ENCODE measurements at places on chromosomes 13 and 19.

DNA sequence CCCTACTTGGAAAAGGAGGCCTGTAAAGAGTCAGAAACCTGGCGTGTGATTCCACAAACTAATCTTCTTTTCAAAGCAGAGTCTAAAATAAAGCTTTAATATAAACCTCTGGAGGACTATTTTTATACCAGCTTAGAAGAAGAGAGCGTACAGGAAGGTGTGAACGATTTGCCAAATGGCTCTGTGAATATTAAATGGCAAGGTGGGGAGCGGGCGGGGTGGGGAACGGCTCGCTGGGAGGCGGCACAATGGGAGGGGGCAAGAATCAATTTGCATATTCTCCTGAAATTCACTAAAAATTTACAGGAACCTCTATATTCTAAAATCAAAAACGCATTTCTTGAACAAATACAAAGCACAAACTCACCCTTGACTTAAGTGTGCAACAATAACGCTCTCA, 982 bp downstream of the ZNF780B start:
- DNase-seq = no peak

DNA sequence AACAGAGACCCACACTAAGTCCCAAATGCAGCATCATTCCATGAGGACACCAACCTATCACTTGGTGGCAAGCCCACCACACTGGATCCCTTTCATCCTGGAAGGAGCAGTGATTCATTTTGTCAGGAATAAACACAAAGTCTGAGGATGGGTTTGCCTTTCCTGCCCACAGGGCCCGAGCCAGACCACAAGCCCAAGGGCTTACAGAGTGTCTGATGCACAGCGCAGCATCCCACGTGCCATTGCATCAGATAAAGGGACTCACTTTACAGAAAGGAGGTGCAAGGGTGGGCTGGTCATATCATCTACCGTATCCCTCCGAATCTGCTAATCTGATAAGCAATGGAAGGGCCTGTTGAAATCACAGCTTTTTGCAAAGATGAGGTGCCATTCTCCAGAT, 12.2 kb upstream of the KCTD15 start:
- DNase-seq = no peak

DNA sequence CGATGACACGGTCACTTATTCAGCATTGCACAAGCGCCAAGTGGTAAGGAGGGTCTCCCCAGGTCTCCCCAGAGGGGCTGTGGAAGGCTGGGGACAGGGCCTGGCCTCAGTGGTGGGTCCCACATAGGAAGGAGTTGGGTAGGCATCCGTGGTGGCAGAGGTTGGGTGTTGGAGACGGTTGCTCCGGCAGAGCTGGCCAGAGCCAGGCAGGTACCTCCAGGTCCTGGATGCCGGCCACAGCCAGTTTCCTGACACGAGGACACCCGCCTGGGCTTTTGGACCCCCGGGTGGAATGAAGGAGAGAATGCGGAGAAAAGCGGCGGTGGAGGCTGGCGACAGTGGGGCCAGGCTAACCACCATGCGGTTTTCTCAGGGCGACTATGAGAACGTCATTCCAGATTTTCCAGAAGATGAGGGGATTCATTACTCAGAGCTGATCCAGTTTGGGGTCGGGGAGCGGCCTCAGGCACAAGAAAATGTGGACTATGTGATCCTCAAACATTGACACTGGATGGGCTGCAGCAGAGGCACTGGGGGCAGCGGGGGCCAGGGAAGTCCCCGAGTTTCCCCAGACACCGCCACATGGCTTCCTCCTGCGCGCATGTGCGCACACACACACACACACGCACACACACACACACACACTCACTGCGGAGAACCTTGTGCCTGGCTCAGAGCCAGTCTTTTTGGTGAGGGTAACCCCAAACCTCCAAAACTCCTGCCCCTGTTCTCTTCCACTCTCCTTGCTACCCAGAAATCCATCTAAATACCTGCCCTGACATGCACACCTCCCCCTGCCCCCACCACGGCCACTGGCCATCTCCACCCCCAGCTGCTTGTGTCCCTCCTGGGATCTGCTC, 1.3 kb upstream of the FFAR1 start:
- no peak for DNase-seq

- DNase-seq = no peak
Observed at GRCh38 chr13:79312340-79312855, 93.7 kb downstream of the RBM26 start.

DNA sequence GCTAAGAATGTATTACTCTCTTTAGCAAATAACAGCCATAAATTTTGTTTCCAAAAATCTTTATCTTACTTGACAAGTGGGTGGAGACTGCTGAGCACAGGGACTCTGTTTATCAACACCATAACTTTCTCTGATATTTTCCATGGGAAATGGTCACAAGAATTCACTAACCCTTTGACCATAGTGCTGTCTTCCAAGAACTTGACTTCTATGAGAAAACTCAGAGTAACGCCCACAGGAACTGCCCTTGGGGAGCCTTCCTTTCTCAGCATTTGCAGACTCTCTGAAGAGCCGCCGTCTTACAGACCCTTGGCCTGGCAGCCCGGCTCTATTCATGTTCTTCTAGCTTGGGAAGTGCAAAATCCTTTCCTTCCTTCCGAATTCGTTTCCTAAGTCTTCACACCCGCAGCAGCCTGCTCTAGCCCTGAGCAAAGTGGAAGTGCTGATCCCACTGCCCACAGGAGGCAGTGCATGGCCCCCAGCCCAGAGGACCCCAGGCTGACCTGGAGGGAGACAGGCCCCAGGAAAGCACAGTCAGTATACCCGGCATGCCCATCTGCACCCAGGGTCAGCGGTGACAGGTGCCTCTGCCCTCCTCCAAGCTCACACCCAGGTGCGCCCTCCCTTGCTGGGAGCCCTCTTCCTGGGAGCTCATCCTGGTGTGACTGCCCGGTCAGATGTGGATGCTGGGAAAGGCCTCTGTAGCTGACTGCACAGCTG, 10.2 kb downstream of the GAS6 start:
- DNase-seq = no peak

- no peak for DNase-seq
Observed at GRCh38 chr13:73945382-73945781, 188.8 kb downstream of the KLF12 start.

- no peak for DNase-seq
Observed at GRCh38 chr19:55656988-55657747, 2.3 kb downstream of the U2AF2 start.

DNA sequence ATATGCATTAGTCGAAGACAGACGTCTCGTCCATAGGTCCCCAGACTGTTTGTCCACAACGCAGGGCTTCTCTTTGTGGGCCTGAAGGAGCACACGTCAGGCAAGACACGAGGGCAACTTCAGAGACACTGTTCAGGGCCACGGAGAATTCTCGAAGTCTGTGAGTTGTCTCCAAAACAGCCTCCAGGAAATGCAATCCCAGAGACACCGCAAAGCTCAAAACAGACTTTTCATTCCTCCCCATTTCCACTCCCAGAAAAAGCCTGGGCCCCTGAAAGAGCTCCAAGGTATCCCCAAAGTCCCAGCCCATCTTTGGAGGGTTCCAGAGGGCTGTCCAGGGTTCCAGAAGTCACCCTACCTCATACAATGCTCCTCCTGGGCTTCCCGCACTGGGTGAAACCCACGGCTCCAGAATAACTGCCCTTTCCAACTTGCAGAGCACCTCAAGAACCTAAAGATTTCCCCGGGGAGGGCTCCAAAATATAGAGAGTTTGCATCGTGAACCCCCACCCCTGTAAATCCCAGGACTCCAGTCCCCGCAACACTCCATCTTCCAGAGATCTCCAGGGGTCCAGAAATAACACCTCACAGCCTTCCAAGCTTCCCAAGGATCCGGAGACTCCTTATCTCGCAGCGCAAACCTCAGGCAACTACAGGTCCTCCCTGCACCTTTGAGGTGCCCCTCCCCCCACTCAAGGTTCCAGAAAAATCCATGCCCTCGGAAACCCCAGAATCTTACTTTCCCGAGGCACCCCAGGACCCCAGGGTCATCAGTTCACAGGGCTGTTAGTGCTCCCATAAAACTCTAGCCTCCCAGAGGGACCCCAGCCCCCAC, 687 bp upstream of the FTL start:
- no peak for DNase-seq

Measured in AG09319 (cell line).